Psoas muscle (tissue), 8 donors: ENCODE measurements at places on chromosomes 1 and 21. TPM values are rescaled to one million over a fixed set of nuclear protein-coding genes. Genes with fewer than 3 reads are reported as not detected.
A peak's percentile ranks its signal among the peaks of the same experiment; 100 is the strongest.

PHC2 gene
- total RNA-seq = 379 TPM

NFIA gene
- total RNA-seq = 42.6 TPM

LYPD8 gene
- not detected for total RNA-seq

KCNA3 gene
- total RNA-seq = 0.56 TPM

FAM167B gene
- total RNA-seq = 3.9 TPM

C4BPA gene
- not detected for total RNA-seq

PIGK gene
- 12.3 TPM for total RNA-seq

KIF2C gene
- total RNA-seq = 0.38 TPM

FAM163A gene
- total RNA-seq = 0.52 TPM

PCP4L1 gene
- total RNA-seq = 0.45 TPM

CD1E gene
- not detected for total RNA-seq

- H3K27me3 ChIP-seq = peaks cover 5% of the 10 kb centered on the region
- no peak for DNase-seq
- no peak overlapping the region for H3K27ac ChIP-seq
- no peaks in the 10 kb centered on the region for H3K36me3 ChIP-seq
These were observed 50.3 kb downstream of the MCOLN2 start for GRCh38 chr1:84946631-84947030.

DNA sequence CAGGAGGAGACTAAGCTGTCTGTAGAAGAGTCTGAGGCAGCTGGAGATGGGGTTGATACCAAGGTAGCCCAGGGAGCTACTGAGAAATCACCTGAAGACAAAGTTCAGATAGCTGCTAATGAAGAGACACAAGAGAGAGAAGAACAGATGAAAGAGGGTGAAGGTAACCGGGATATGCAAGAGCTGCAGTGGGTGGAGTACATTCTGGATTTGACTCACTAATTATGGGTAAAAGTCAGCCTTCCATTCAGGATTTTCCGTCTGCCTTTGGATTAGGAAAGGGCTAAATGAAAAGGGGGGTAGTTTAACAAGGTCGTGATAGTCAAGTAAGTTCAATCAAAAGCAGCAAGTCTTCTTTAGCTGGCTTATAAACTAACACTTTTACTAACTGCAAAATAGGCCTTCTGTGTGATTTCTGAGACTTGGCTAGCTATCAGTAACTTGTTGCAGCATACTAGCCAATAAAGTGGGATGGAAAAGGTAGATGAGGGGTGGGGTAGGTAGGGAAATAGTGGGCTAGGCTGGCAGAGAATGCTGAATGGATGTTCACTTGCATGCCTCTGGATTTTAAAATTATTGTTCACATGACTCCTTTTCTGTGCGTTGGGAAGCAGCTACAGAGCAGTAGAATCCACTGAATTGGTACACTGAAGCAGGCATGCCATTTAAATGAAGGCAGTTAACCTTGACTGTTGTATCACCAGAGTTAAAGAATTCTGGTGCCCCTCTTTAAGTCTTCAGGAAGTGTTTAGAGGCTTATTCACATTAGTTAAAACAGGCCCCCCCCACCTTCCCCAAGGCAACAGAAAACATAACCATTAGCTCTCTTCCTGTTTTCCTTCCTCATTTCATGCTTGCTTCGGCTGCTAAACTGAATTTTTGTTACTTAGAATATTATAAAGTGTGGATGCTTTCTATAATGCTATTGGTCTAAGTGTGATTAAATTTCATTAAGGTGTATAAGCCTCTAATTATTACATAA, 15.4 kb downstream of the CCDC17 start:
- H3K4me1 ChIP-seq = no peaks in the 10 kb centered on the region
- no peak overlapping the region for H3K4me3 ChIP-seq
- H3K27me3 ChIP-seq = no peaks in the 10 kb centered on the region

- peaks cover 39% of the 10 kb centered on the region for H3K4me1 ChIP-seq
- peak overlapping the region; percentile 9 for H3K4me3 ChIP-seq
- peak; percentile 86 for DNase-seq
- peak overlapping the region; percentile 89 for H3K27ac ChIP-seq
- no peaks in the 10 kb centered on the region for H3K27me3 ChIP-seq
These were observed 4.7 kb upstream of the G0S2 start for GRCh38 chr1:209670441-209671082.

DNA sequence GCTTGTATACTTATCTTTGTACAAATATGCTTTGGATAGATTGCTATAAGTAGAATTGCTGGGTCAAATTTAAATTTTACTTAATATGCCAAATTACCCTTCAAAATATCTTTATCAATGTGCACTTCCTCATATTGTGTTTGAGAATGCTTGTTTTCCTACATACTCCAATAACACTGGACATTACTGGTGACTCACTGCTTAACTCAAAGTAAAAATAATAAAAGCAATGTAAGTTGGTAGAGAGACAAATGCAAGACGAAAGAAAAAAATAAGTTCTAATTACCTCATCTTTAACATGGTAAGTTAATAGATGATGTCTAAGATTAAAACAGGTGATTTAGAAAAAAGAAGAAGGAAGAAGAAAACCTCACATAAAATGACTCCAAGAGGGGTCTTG, 7.9 kb upstream of the SH3GLB1 start:
- no peak overlapping the region for H3K27ac ChIP-seq
- DNase-seq = no peak
- no peaks in the 10 kb centered on the region for H3K27me3 ChIP-seq
- H3K36me3 ChIP-seq = no peaks in the 10 kb centered on the region

GRCh38 chr1:111213412-111213811, 13.0 kb upstream of the DENND2D start:
- H3K36me3 ChIP-seq = no peaks in the 10 kb centered on the region
- no peak for DNase-seq
- no peak overlapping the region for H3K4me3 ChIP-seq
- no peaks in the 10 kb centered on the region for H3K4me1 ChIP-seq

DNA sequence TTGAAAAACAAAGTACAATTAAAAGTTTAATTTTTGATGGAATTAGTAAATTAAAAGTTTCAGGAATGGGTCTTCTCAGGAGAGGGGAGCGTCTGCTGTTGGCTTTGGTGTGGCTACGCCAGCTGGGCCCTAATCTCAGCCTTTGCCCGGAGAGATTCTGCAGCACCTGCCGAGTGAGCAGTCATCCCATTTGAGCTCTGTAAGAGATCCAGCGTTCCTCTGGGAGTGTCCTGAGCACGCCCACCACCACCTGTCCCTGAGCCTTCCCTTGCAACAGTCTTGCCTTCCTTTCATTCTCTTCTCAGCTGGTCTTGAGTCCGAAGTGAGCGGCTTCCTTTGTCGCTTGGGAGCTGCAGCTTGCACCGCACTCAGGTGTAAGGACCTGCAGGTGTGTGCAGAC, 263.1 kb downstream of the CAMTA1 start:
- no peaks in the 10 kb centered on the region for H3K36me3 ChIP-seq
- no peak overlapping the region for H3K27ac ChIP-seq
- peaks cover 19% of the 10 kb centered on the region for H3K27me3 ChIP-seq
- no peak overlapping the region for H3K4me3 ChIP-seq
- DNase-seq = no peak

DNA sequence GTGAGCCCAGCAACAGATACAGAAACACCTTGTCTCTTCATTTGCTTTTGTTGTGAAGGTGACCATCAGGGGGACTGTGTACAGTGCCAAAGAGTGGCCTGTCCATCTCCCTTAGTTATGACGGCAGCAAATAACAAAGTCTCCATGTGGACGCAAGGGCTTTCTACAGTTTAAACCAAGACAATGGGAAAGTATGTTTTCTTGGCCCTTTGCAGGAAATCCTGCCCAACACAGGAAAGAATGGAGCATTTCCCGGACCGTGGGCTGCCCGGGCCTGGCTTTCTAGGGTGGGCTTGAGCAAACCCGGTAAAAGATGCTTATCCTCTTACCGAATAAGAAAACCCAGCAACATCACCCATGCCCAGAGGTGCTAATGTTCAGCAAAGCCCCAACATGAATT, 87.3 kb downstream of the ZBTB18 start:
- no peaks in the 10 kb centered on the region for H3K27me3 ChIP-seq
- H3K4me1 ChIP-seq = no peaks in the 10 kb centered on the region
- peak overlapping the region; percentile 46 for H3K27ac ChIP-seq

- no peaks in the 10 kb centered on the region for H3K36me3 ChIP-seq
- no peak overlapping the region for H3K4me3 ChIP-seq
- no peaks in the 10 kb centered on the region for H3K27me3 ChIP-seq
- H3K4me1 ChIP-seq = peaks cover 5% of the 10 kb centered on the region
These were observed 39.0 kb upstream of the CASZ1 start for GRCh38 chr1:10835421-10835820.

GRCh38 chr1:100178091-100178490, at the start of gene LRRC39:
Gene LRRC39 (minus strand): TSS chr1:100178256. CDS start chr1:100168516, 9,740 bp downstream.
- H3K27ac ChIP-seq = peak within 1 kb of the TSS; percentile 83
- no peaks in the 10 kb centered on the region for H3K27me3 ChIP-seq
- H3K36me3 ChIP-seq = no peaks in the 10 kb centered on the region
- H3K4me3 ChIP-seq = peak within 1 kb of the TSS; percentile 69
- DNase-seq = no peak

DNA sequence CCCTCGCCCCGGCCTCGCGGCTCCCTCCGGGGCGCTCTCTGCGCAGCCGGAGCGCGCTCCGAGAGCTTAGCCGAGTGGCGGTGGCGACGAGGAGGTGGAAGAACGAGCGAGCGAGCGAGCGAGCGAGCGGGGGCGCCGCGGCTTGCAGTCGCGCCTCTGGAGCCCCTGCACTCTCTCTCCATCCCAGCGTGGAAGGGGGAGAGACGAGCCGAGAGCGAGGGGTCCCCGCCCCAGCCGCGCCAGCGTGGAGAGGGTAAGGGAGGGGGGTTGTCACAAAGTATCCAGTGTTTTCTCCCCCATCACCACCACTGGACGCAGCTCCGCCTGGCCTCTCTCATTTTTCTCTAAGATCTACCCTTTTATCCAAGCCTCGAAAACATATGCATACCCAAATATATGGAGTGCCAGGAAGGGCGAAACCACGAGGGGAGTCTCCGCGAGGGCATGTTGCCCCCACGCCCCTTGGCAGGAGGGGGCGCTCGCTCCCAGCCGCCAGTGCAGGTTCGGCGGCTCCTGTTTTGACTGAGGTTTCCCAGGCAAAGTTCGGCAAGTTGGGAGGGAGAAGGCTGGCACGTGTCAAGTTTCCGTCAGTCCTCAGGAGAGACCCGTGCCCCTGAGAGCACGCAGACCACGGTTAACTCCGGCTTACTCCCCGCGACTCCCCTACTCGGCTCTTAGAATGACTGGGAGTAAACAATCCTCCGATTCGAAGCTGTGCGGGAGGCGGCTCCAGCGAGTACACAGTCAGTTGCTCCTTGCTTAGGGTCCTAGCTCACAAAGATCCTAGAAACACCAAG, 569 bp upstream of the DAB1 start:
- H3K4me3 ChIP-seq = peak overlapping the region; percentile 61
- no peaks in the 10 kb centered on the region for H3K36me3 ChIP-seq
- no peak overlapping the region for H3K27ac ChIP-seq
- peaks cover 9% of the 10 kb centered on the region for H3K27me3 ChIP-seq
- H3K4me1 ChIP-seq = no peaks in the 10 kb centered on the region
- no peak for DNase-seq

GRCh38 chr1:119968068-119968492, 71.8 kb upstream of the ADAM30 start:
- H3K4me1 ChIP-seq = no peaks in the 10 kb centered on the region
- H3K36me3 ChIP-seq = peaks cover 68% of the 10 kb centered on the region
- DNase-seq = peak; percentile 81
- no peak overlapping the region for H3K27ac ChIP-seq
- no peaks in the 10 kb centered on the region for H3K27me3 ChIP-seq
- no peak overlapping the region for H3K4me3 ChIP-seq

GRCh38 chr1:61670016-61670415, 54.9 kb downstream of the TM2D1 start:
- H3K27me3 ChIP-seq = no peaks in the 10 kb centered on the region
- H3K4me3 ChIP-seq = no peak overlapping the region
- H3K36me3 ChIP-seq = no peaks in the 10 kb centered on the region
- no peaks in the 10 kb centered on the region for H3K4me1 ChIP-seq
- DNase-seq = no peak

GRCh38 chr1:219188331-219188803, 14.7 kb downstream of the LYPLAL1 start:
- H3K27ac ChIP-seq = peak overlapping the region; percentile 43
- no peak for DNase-seq
- peaks cover 33% of the 10 kb centered on the region for H3K4me1 ChIP-seq
- no peaks in the 10 kb centered on the region for H3K36me3 ChIP-seq
- no peak overlapping the region for H3K4me3 ChIP-seq

DNA sequence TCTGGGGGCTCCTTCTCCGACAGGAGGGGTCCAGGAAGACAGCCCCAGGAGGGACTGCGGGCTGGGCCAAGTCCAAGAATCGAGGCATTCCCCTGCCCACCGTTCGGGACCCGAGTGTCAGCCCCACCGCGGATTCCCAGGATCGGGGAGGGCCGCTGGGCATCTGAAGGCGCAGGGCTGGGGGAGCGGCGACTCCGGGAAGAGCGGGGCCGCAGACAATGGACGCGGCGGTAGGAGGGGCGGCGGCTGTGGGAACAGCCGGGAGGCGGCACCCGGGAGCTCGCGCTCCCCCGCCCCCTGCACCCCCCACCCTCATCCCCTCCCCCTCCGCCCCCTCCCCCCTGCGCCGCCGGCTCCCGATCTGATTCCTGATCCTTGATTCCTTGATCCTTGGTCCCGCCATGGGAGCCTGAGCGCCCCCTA, at the start of gene VANGL2:
TSS of gene VANGL2 (plus strand) at position 342 of the 423 bp plus-strand sequence. CDS start 15,274 bp downstream, outside the sequence.
- H3K27ac ChIP-seq = peak within 1 kb of the TSS; percentile 46
- peak within 1 kb of the TSS; percentile 74 for H3K4me3 ChIP-seq
- no peaks in the 10 kb centered on the region for H3K36me3 ChIP-seq
- peaks cover 30% of the 10 kb centered on the region for H3K27me3 ChIP-seq
- peak; percentile 75 for DNase-seq
- H3K4me1 ChIP-seq = peaks cover 4% of the 10 kb centered on the region

- H3K27ac ChIP-seq = no peak overlapping the region
- H3K27me3 ChIP-seq = no peaks in the 10 kb centered on the region
- DNase-seq = no peak
- no peak overlapping the region for H3K4me3 ChIP-seq
- H3K4me1 ChIP-seq = no peaks in the 10 kb centered on the region
These were observed 46.7 kb upstream of the SARS1 start for GRCh38 chr1:109167001-109167506.

- no peak overlapping the region for H3K4me3 ChIP-seq
- no peaks in the 10 kb centered on the region for H3K27me3 ChIP-seq
- H3K36me3 ChIP-seq = no peaks in the 10 kb centered on the region
- H3K27ac ChIP-seq = no peak overlapping the region
These were observed 550.6 kb downstream of the MATN1 start for GRCh38 chr1:30172757-30173156.

- H3K4me1 ChIP-seq = peaks cover 3% of the 10 kb centered on the region
- no peak for DNase-seq
- no peaks in the 10 kb centered on the region for H3K36me3 ChIP-seq
- H3K4me3 ChIP-seq = no peak overlapping the region
- H3K27ac ChIP-seq = no peak overlapping the region
- H3K27me3 ChIP-seq = no peaks in the 10 kb centered on the region
These were observed 171.5 kb downstream of the ZNF281 start for GRCh38 chr1:200238311-200238710.

- H3K36me3 ChIP-seq = no peaks in the 10 kb centered on the region
- H3K27me3 ChIP-seq = no peaks in the 10 kb centered on the region
- no peak for DNase-seq
- H3K4me3 ChIP-seq = no peak overlapping the region
These were observed 8.6 kb downstream of the GPR137B start for GRCh38 chr1:236150986-236151385.

- H3K36me3 ChIP-seq = no peaks in the 10 kb centered on the region
- DNase-seq = no peak
- peaks cover 23% of the 10 kb centered on the region for H3K4me1 ChIP-seq
- no peak overlapping the region for H3K4me3 ChIP-seq
These were observed 49.7 kb upstream of the PRDX6 start for GRCh38 chr1:173427146-173428054.
